Caco-2 (cell line): ENCODE measurements at places on chromosomes 2 and 18.

DNA sequence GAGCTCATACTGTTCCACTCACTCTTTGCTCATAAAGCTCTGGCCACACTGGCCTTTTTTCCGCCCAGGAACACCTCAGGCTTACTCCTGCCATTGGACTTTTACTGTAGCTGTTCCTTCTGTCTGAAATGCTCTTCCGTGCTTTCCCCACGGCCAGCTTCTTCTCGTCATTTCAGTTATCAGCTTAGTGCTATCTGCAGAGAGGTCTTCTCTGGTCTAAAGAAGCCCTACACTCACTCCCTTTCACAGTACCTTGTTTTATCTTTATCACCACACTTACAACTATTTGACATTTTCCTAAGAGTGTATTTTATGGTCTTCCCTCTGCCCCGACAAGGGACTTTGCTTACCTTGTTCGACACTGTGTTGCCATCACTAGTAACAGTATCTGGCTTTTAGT lies 388.1 kb upstream of the SPRED2 start:
- no peaks in the 10 kb centered on the region for H3K27me3 ChIP-seq
- no peak overlapping the region for H3K27ac ChIP-seq
- no peak overlapping the region for H3K4me3 ChIP-seq
- DNase-seq, result no peak
- H3K36me3 ChIP-seq, result no peaks in the 10 kb centered on the region

DNA sequence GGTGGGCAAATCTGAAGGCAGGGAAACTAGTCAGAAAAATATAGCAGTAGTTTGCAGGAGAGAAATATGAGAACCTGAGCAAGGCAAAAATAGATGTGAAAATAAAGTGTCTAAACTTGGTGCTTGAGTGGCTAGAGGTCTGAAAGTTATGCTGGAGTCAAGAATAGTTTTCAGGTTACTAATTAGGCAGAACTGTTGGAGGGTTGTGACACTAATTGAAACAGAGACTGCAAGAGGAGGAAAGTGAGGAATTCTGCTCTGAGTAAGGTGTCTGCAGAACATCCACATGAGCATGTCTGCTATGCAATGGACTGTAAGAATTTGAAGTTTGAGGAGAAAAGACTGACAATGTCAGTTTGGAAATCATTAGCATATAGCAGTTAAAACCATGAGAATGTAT lies 444.0 kb upstream of the LRRTM1 start:
- H3K27me3 ChIP-seq, result no peaks in the 10 kb centered on the region
- H3K36me3 ChIP-seq, result no peaks in the 10 kb centered on the region
- no peak overlapping the region for H3K4me3 ChIP-seq

DNA sequence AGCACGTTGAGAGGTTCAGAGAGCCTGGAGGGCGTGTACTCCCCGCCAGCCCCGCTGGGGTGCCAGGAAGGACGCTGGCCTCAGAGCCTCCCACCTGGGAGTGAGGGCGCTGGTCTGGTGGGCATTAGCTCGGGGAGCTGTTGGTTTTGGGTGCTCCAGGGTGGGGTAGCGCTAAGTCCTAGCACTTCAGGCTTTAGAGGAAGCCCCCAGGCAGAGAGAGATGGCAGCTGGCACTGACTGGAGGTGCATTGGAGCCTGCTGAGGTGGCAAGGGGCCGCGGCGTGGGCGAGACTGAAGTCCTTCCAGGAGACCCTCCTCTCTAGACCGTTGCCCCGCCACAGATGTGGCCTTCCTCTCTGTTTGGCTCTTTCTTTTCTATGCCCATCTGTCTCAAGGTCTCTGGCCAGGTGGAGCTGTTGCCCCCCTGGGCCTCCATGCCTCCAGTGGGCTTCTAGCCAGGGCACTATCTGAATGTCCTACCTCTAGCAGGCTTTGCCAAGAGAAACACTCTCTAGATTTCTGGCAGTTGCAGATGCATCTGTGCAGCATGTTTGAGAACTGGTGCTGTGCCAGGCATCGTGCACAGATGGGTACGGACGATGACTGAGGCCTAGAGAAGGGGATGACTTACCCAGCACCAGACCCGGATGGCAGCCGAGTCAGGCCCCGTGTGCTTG lies 6.6 kb downstream of the CAPN10 start:
- H3K4me3 ChIP-seq, result no peak overlapping the region
- H3K4me1 ChIP-seq, result no peaks in the 10 kb centered on the region
- H3K27ac ChIP-seq, result no peak overlapping the region
- H3K36me3 ChIP-seq, result no peaks in the 10 kb centered on the region

DNA sequence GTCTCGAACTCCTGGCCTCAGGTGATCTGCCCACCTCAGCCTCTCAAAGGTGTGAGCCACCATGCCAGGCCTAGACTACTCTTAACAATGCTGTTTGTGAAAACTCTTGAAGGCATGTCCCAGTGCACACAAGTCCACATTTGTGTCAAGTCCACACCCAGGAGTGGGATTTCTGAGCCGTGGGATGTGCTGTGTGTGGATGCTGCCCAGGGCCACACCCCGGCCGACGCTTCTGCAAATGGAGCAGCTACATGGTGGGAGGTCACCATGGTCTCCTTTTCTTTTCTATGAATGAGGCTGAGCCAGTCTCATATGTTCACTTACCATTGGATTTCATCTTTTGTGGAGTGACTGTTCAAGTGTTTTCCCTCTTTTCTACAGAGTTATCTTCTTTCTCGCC lies 15.8 kb downstream of the SNED1 start:
- H3K4me3 ChIP-seq, result no peak overlapping the region
- DNase-seq, result no peak
- no peaks in the 10 kb centered on the region for H3K27me3 ChIP-seq

DNA sequence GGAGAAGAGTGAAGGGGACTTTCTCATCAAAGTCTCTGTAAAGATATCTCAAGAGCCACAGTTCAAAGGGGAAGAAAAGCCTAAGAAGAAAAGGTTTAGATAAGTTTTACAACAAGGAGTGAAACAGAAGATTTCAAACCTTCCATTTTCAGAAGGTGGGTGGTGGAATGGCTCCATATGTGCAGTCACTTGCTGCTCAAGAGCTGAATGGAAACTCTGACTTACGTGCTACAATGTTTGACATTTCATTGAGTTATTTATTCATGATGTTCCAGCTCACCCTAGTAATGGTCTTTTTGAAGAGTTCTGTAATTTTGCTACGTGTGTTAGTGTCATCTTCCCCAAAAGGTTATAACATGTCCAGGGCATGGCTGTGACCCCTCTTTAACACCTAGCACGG lies 21.7 kb downstream of the LCT start:
- no peaks in the 10 kb centered on the region; the same call in 1 of the 2 replicates for H3K27me3 ChIP-seq
- no peak for DNase-seq
- H3K4me1 ChIP-seq, result no peaks in the 10 kb centered on the region
- no peak overlapping the region for H3K27ac ChIP-seq
- H3K36me3 ChIP-seq, result no peaks in the 10 kb centered on the region
- no peak overlapping the region for H3K4me3 ChIP-seq

DNA sequence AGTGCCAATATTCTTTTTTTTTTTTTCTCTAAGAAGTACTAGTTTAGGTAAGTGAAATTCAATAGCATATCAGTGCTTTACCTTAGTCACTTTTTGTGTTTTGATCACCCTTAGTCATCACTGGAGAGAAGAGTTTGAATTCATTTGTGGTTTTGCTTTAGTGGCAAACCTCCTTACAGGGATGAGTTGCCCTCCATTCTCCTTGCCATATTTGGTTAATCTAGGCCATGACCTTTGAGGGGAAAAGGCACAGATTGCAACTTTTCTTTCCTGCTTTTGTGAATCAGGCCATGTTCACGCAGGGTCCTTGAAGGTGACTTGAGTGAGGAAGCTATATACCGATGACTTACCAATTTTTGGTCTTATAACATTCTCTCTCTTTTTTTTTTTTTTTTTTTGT lies 34.4 kb downstream of the PLEKHA3 start:
- no peaks in the 10 kb centered on the region for H3K4me1 ChIP-seq
- H3K27ac ChIP-seq, result no peak overlapping the region
- H3K36me3 ChIP-seq, result no peaks in the 10 kb centered on the region
- no peaks in the 10 kb centered on the region for H3K27me3 ChIP-seq
- no peak for DNase-seq

- H3K27ac ChIP-seq, result no peak overlapping the region
- no peaks in the 10 kb centered on the region; the same call in 1 of the 2 replicates for H3K27me3 ChIP-seq
- H3K36me3 ChIP-seq, result no peaks in the 10 kb centered on the region
- DNase-seq, result no peak
Observed at GRCh38 chr2:241035818-241036396, 37.5 kb downstream of the SNED1 start.

- H3K27ac ChIP-seq, result no peak overlapping the region
- H3K4me1 ChIP-seq, result no peaks in the 10 kb centered on the region
- H3K36me3 ChIP-seq, result no peaks in the 10 kb centered on the region
- no peaks in the 10 kb centered on the region for H3K27me3 ChIP-seq
- H3K4me3 ChIP-seq, result no peak overlapping the region
- DNase-seq, result no peak
Observed at GRCh38 chr18:13501543-13501887, 224.8 kb downstream of the FAM210A start.

- H3K27me3 ChIP-seq, result no peaks in the 10 kb centered on the region
- H3K36me3 ChIP-seq, result no peaks in the 10 kb centered on the region
- no peak overlapping the region for H3K4me3 ChIP-seq
- no peaks in the 10 kb centered on the region for H3K4me1 ChIP-seq
- DNase-seq, result no peak
- no peak overlapping the region for H3K27ac ChIP-seq
Observed at GRCh38 chr2:134144081-134144596, 109.7 kb upstream of the MGAT5 start.

- H3K4me1 ChIP-seq, result peaks cover 62% of the 10 kb centered on the region
- H3K27ac ChIP-seq, result no peak overlapping the region
- H3K36me3 ChIP-seq, result no peaks in the 10 kb centered on the region
- no peak for DNase-seq
- H3K4me3 ChIP-seq, result no peak overlapping the region
Observed at GRCh38 chr2:16240402-16240801, 300.1 kb downstream of the MYCN start.

GRCh38 chr18:37460604-37461003 lies 105.0 kb downstream of the CELF4 start:
- no peak overlapping the region for H3K27ac ChIP-seq
- no peak for DNase-seq
- no peak overlapping the region for H3K4me3 ChIP-seq
- no peaks in the 10 kb centered on the region for H3K27me3 ChIP-seq
- H3K4me1 ChIP-seq, result no peaks in the 10 kb centered on the region

- H3K27ac ChIP-seq, result no peak overlapping the region
- no peak for DNase-seq
- no peaks in the 10 kb centered on the region for H3K27me3 ChIP-seq
- no peak overlapping the region for H3K4me3 ChIP-seq
- no peaks in the 10 kb centered on the region for H3K4me1 ChIP-seq
- H3K36me3 ChIP-seq, result no peaks in the 10 kb centered on the region
Observed at GRCh38 chr2:224222291-224222690, 179.6 kb downstream of the FAM124B start.

DNA sequence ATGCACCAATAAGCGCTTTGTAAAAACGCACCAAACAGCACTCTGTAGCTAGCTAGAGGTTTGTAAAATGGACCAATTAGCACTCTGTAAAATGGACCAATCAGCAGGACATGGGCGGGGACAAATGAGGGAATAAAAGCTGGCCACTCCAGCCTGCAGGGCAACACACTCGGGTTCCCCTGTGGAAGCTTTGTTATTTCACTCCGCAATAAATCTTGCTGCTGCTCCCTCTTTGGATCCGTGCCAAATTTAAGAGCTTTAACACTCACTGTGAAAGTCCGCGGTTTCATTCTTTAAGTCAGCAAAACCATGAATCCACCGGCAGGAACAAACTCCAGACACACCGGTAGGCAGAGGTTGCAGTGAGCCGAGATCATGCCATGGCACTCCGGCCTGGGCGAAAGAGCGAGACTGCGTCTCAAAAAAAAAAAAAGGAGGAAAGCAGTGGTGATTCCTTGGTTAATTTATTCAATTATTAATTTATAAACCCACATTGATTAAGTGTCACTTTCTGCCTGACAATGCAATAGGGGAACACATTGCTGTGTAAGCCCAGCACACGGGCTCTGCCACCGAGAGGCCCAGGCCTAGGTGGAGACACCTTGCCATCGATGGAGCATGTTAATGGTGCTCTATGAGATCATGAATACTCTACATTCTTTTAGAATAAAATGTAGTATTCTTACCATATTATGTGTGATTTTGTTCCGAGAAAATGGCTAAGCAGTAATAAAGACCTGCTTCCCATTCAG lies 687.6 kb upstream of the HS6ST1 start:
- no peaks in the 10 kb centered on the region for H3K27me3 ChIP-seq
- no peak overlapping the region for H3K27ac ChIP-seq
- H3K4me3 ChIP-seq, result no peak overlapping the region
- no peaks in the 10 kb centered on the region for H3K4me1 ChIP-seq
- no peaks in the 10 kb centered on the region for H3K36me3 ChIP-seq
- no peak for DNase-seq

GRCh38 chr2:53500181-53500580 lies 267.4 kb upstream of the CHAC2 start:
- no peaks in the 10 kb centered on the region; the same call in 1 of the 2 replicates for H3K27me3 ChIP-seq
- H3K4me3 ChIP-seq, result no peak overlapping the region
- H3K4me1 ChIP-seq, result peaks cover 2% of the 10 kb centered on the region

DNA sequence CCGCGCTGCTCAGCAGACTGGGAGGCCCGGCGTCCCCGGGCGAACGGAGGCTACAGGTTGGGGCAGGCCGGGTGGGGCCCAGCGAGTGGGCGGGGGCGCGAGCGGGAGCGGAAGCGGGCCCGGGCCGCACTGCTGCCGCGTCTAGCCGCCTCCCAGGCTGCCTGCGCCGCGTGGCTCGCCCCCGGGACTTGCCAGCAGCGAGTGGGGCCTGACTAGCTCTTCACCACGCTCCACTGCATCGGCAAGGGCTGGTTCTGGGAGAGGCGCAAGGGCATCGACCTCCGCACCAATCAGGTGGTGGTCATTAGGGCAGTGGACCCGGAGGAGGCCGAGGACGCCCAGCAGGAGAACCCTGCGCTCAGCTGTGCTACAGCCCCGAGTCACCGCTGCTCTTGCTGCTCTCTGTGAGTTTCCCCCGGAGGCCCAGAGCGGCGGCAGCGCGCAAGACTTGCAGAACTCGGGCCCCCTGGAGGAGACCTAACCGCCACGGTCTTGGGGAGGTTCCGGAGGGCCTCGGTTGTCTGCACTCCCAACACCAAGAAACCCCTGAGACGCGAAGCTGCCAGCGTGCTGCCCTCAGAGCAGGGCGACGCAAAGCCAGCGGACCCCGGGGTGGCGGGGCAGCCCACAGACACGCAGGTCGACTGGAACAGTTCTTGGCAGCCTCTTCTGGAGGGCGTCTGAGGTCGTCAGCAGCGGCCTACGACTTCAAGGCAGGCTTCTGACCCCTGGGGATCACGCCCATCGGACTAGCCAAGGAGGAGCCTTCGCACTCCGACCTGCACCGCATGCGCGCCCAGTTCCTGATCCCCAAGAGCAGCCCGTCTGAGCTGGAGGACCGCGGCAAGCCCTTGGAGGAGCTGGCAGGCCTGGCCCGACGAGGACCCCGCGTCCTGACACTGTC lies 27.2 kb upstream of the PTPN2 start:
- no peak overlapping the region for H3K27ac ChIP-seq
- no peaks in the 10 kb centered on the region for H3K27me3 ChIP-seq
- no peaks in the 10 kb centered on the region for H3K4me1 ChIP-seq
- no peak overlapping the region for H3K4me3 ChIP-seq
- DNase-seq, result no peak
- H3K36me3 ChIP-seq, result no peaks in the 10 kb centered on the region

DNA sequence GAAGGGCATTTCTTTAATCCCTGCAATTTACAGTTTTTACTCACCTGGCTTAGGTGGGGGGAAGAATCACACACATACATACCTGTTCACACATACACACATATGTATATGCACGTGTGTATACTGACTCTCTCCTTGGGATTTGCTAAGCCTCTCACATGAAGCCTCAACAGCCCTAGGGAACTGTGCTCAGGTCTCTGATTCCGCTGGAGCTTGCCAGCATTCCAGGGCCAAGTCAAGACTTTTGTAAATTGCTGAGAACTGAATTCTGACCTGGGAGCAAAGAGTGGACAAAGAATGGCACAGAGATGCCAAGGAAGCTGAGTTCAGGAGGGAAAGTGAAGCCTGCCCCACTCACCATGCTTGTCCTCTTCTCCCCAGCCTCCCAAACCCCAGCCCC lies 177.3 kb downstream of the TMEM247 start:
- H3K27ac ChIP-seq, result no peak overlapping the region
- H3K36me3 ChIP-seq, result no peaks in the 10 kb centered on the region
- no peaks in the 10 kb centered on the region for H3K4me1 ChIP-seq
- H3K4me3 ChIP-seq, result no peak overlapping the region
